ENCODE measurements at places on chromosomes 13 and 19.

DNA sequence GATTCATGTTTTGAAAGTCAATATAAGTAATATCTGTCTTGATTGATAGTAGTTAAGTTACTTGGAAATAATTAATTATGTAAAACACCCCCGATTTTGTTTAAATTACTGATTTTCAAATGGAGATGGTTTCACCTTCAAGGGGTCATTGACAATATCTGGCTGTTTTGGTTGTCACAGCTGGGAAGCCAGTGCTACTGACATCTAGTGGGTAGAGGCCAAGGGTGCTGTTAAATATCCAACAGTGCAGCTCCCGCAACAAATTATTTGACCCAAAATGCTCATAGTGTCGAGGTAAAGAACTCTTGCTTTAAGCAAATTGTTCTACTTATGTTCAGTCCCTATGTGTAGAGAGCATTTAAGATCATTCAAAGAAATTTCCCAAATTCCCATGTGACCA is 50.6 kb upstream of the PCDH20 start:
- no peak for DNase-seq

DNA sequence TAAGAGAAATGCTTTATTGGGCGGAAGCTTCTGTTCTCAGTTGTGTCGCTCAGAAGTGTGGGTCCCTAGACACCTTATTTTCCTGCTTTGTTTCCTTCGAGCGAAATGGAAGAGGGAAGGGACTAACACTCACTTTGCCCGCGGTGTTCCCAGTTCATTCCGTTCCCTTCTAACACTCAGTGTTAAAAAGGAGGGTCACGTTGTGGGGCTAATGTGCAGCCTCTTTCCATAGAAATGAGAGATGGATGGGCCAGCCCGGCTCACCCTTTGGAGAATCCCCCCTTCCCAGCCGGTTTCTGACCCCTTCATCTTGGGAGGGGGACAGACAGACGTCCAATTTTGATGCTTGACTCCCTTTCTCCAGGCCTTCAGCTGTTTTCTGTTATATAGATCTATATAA is 2.3 kb downstream of the ATP11A start:
- no peak for DNase-seq

DNA sequence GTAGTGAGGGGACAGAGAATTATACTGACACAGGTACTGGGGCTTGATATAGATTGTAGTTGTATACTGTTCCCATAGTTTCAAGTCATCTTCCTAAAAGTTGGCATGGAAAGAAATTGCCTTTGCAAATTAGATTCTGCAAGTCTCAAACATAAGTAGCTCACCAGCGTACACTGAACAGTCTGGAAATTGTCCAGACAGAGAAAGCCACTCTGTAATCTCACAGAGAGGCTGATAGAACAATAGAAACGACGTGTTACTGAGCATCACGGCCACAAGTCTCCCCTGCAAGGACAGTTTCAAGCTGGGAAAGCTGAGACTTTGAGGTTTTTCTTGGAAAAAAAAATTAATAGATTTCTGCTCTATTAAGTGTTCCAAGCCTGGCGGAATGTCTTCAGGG is 228.6 kb downstream of the DNAJC15 start:
- DNase-seq: no peak

GRCh38 chr13:48156466-48156865 is 61.6 kb upstream of the MED4 start:
- no peak for DNase-seq

GRCh38 chr13:29073755-29074154 is 253.6 kb downstream of the MTUS2 start:
- no peak for DNase-seq

DNA sequence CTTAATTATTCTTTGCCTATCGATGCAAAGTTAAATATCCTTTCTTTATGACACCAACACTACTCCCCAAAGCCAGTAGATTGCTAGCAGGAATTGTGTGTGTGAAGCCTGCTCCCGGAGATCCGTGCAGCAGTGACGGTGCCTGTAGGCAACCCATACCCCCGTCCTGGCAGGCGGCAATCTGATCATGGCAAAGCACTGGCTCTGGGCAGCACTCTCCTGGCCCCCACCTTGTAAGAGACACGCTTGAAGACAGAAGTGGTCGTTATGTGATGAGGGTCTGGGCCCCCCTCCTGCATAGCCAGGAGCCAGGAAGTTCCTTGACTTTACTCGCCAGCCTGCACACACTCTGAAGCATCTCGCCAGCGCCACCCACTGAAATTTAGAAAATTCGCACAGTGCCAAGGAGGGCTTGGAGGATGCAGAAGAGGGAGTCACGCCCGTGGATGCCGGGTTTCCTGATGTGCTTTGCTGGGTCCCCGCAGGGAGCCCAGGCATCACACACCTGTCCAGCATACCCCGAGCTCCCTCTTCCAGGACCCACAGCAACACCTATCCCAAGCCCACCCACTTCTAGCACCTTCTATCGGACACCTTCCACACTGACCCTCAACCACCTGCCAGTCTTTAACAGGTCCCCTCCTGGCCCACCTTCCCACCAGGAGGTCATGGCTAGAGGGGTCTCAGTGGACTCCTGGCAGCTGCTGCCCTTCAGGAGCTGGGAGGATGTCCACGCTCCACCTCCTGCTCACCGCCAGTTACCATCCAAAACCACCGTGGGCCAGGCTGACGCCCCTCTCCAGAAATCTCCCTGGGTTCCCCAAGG is 54.5 kb downstream of the CEBPG start:
- DNase-seq: no peak

- DNase-seq: no peak
Measured at GRCh38 chr19:54209058-54209810, 8.6 kb downstream of the RPS9 start.

- no peak for DNase-seq
Measured at GRCh38 chr19:6425732-6426620, 1.4 kb upstream of the KHSRP start.
